NCI-H2029 (cell line): ENCODE measurements at places on chromosomes 13 and 19.
A peak's percentile ranks its signal among the peaks of the same experiment; 100 is the strongest.

- no peak for DNase-seq
Observed at GRCh38 chr13:71374471-71375049, 492.4 kb downstream of the DACH1 start.

- no peak for DNase-seq
Observed at GRCh38 chr19:18746401-18747325, 44.4 kb downstream of the COMP start.

DNA sequence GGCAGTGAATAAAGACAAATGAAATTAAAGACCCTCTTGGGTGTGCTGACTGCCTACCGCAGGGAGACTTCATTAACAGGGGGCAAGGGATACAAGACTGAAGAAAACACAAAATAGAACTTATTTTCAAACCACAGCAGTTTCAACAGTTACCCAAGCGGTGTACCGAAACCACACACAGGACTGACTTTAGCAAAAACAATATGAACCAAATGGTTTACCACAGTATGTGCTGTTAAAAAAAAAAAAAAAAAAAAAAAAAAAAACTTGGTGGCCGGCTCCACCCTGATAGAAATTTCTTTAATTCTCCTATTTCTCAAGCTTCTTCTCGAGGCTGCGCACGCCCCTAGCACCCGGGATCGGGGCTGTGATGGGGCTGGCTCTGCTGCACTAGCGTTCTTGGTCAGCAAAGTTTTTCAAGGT lies 42.6 kb downstream of the KLF2 start:
- DNase-seq, result no peak

DNA sequence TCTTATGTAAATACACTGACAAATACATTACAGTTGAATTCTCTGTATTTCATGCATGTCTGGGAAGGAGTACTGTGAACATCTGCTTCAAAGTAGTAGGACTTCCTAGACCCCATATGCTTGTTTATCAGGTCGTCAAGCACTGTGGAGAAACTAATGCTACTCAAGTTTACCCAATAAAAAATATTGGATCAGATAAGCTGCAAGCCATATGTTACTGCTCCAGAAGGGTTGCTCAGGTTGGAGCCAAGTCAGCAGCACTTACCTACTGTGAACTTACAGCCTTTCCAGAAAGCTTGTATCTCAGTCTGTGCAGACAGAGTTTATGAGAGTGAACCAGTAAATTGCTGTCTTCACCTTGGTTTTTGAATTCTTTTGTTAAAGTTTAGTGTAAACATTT lies 36.2 kb downstream of the SLAIN1 start:
- no peak for DNase-seq

GRCh38 chr13:53953183-53953582 lies 924.6 kb downstream of the OLFM4 start:
- DNase-seq, result peak; percentile 28

GRCh38 chr13:31009166-31009565 lies 76.7 kb downstream of the TEX26 start:
- DNase-seq, result no peak

DNA sequence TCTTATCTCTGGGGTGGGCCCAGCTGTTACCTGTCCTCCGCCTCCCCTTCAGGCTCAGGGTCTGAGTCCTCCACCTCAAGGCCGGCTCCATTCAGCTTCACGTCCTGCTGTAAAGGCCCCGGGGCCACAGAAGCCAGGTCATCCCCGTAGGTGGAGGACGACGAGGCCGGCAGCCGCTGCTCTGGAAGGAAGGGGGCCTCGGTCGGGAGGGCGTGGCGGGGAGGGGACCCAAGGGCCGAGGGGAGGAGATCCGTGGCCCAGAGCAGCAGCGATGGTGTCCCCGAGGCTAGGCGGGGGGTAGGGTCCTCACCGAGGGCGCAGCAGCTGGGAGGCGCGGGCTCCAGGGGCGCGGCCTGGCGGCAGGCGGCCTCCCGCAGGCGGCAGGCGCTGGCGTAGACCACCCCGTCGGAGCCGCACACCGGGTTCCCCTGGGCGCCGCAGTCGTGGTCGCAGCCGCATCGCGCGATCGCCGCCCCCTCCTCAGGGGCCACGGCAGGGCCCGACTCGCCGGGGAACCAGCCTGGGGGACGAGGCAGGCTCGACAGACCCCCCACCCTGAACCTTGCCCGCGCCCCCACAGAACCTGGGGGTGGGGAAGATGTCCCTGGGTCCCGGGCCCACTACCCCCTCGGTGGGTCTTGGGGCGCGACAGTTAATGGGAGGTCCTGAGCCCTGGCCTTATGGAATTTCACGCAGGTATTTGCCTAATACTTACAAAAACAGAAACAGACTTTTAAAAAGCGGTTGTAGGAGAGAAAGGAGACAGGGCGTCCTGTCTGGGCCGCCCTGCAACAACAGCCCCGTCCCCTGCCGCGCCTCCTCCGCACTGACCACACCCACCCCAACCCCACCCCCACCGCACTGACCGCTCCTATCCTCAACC lies 7.6 kb downstream of the F2RL3 start:
- no peak for DNase-seq

- DNase-seq, result no peak
Observed at GRCh38 chr13:26660185-26660584, 100.4 kb downstream of the GPR12 start.

DNA sequence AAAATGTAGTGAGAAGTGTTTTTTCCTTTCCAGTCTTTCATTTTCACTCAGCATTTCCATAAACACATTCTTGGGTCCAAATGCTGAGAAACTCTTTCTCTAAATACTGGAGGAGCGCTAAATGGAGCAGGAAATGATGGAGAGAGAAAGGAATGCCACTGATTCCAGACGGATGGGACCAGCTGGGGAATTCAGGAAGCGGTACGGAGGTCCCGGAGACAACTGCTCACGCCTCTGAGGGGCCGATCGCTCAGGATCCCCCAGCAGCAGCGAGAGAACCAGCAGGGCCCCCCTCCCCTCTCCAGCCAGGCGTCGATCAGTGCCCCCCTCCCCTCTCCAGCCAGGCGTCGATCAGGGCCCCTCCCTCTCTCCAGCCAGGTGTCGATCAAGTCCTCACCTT lies 13.2 kb downstream of the RASA3 start:
- no peak for DNase-seq

GRCh38 chr13:84491952-84492351 lies 609.7 kb upstream of the SLITRK1 start:
- DNase-seq, result no peak

DNA sequence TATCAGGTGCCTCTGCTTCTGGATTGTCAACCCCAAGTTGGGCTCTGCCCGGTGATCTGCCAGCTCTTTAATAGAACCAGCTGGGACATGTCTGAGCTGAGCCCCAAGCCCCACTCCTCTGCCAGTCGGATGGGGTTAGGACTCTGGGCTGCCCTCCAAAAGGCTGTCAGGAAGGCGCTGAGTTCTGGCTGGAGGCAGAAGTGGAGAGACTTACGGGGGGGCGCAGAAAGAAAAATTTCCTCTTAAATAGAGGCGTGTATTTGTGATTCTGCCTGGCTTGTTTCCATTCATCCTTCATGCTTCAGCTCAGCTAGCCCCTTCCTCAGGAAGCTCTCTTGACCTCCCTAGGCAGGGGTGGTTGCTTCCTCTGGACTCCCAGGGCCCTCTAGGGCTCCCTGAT lies 985 bp upstream of the KCNK6 start:
- DNase-seq, result no peak

GRCh38 chr19:23101241-23101640 lies 15.6 kb upstream of the ZNF730 start:
- DNase-seq, result no peak

DNA sequence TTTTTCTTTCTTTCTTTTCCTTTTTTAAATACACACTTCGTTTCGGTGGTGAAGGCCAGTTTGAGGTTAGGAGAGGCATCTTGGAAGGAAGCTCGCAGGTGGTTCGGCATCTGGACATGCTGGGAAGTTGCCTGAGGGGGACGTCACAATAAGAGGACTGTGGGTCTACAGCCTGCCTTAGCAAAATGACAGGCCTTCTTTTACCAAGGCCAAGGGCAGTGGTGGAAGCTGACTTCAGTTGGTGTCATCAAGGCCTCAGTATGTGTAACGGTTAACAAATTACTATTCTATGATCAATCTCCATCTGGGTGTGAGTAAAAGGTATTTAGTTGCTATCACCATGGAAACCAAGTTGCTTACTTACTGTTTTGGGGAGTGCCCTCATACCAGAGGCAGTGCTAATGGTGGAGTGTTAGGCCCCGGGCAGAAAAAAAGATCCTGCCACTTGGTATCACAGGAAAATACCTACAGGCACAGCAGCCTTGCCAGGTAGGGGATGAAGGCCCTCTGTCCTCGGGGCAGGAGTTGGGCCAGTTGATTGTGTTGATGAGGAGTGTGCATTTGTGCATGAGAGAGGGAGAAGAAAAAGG lies 10.3 kb downstream of the ACTN4 start:
- DNase-seq, result no peak

DNA sequence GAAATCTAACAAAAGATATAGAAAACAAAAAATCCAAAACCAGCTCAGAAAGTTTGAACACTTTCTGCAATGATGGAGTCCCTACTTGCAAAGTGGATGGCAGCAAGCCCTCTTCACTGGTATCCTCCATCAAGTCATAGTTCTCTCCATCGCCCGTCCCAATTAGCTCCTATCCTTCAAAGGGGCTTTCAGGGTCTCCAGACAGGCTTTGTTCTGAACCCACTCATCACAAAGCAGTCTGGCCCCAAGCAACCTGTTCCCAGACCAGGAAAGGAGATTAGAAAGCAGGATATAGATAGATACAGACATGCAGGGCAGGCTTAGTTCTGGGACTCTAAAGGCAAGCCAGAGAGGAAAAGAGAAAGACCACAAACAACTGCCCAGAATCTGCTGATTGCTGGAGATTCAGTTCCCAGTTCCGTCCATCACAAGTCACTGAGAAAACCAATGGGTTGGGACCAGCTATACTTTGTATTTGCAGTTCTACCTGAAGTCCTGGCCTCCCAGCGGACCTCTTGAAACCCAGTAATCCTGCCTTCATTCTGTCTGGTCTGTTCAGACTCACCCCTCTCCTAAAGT lies 47.2 kb upstream of the EPHX3 start:
- DNase-seq, result no peak

- DNase-seq, result no peak
Observed at GRCh38 chr19:8259922-8260247, 48.3 kb downstream of the CD320 start.

- DNase-seq, result no peak
Observed at GRCh38 chr13:37906880-37907279, 37.3 kb upstream of the TRPC4 start.

GRCh38 chr19:35577918-35578317 lies 8.1 kb upstream of the PMIS2 start:
- DNase-seq, result no peak

- no peak for DNase-seq
Observed at GRCh38 chr19:11414544-11414943, 4.6 kb downstream of the RGL3 start.

GRCh38 chr13:73338389-73338788 lies 279.6 kb downstream of the KLF5 start:
- no peak for DNase-seq

GRCh38 chr19:33355535-33355934 lies 18.0 kb upstream of the CEBPG start:
- no peak for DNase-seq

DNA sequence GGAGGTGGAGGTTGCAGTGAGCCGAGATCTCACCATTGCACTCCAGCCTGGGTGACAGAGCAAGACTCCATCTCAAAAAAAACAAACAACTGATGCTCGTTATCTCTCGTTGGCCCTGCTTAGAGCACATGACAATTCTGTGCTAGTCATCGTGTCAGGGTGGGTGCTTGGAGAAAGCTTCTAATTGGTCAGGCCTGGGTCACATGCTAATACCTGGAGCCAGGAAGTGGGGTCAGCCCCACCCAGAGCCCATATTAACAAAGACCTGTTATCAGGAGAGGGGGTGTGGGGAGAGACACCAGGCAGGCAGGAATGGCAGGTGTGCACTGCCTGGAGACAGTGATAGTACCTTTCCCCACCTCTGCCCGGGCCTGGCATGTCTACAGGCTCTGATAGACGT lies 84.9 kb downstream of the DPF1 start:
- DNase-seq, result peak; percentile 66

GRCh38 chr13:79593641-79594275 lies 112.8 kb downstream of the NDFIP2 start:
- no peak for DNase-seq

DNA sequence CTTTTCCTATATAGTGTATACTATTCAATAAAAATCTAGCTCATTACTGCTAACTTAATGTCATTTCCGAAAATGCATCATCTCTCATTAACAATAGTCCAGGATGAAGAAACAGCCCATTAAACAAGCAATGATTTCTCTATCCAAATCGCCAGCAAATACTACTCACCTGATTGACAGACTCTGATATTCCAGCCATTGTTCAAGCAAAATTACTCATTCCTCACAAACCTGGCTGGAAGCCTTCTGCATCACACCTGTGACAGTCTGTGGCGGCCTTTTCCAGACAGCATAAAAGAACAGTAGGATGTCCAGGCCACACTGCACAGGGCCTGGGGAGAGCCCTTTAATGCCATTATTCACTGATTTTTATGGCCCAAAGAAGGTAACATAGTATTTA lies 115.9 kb downstream of the ABCC4 start:
- DNase-seq, result no peak

DNA sequence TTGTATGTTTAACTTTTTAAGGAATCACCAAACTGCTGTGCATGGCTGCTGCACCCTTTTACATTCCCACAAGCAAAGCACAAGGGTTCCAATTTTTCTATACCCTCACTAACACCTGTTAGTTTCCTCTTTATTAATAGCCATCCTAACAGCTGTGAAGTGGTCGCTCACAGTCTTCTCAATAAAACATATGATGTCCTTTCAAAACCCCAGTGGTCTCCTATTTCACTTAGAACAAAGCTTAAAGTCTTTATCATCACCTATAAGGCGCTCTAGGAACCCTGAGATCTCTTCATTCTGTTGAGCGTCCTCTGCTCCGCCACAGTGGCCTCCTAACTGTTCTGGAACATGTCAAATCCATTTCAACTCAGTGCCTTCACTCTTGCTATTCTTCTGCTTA lies 400.5 kb downstream of the KLF12 start:
- DNase-seq, result no peak

GRCh38 chr13:27955014-27955591 lies 14.0 kb downstream of the CDX2 start:
- DNase-seq, result no peak

GRCh38 chr13:96636001-96636709 lies 358.1 kb downstream of the OXGR1 start:
- no peak for DNase-seq

DNA sequence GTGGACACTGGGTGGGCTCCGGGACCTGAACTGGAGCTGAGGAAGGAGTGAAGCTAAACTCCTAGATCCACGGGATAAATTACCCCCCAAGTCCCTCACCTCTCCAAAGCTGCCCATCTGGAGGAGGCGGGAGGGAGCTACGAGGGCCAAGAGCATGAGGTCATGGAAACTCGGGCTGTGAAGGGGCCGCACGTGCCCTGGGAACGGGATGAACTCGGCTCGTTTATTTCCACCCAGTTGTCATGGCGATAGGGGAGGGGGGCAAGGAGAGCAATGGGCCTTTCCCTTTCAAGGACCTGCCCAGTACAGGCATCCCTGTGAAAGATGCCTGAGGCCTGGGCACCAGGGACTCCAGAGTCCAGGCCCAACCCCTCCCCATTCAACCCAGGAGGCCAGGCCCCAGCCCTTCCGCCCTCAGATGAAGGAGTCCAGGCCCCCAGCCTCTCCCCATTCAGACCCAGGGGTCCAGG lies 3.8 kb downstream of the PPP1R12C start:
- DNase-seq, result no peak

- DNase-seq, result no peak
Observed at GRCh38 chr13:110454956-110455355, 106.6 kb downstream of the RAB20 start.

GRCh38 chr13:27026396-27026795 lies 145.2 kb downstream of the USP12 start:
- no peak for DNase-seq
